ENCODE measurements at places on chromosomes 12 and 14.

GRCh38 chr14:42222924-42223471 is 616.3 kb downstream of the LRFN5 start:
- no peak for DNase-seq

GRCh38 chr12:50246873-50247612 is 36.3 kb downstream of the LIMA1 start:
- DNase-seq = no peak

DNA sequence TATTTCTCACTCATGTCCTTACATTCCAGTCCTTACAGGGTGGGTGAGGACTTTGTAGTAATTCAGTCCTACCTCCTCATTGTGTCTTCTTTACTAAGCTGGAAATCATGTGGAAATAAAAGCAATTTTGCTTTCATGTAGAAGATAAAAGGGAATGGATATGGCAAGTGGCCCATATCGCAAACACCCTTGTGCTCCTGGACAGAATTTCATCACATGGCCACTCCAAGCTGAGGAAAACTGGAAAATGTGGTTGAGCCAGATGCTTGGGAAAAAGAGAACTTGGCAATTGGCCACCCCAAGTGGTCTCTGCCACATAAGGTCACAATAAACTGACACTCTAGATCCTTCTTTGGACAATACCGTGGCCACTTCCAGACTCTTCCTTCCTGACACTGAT is 64.2 kb upstream of the IFNG-AS1 start:
- no peak for DNase-seq

GRCh38 chr12:42156232-42156631 is 11.6 kb upstream of the GXYLT1 start:
- no peak for DNase-seq

DNA sequence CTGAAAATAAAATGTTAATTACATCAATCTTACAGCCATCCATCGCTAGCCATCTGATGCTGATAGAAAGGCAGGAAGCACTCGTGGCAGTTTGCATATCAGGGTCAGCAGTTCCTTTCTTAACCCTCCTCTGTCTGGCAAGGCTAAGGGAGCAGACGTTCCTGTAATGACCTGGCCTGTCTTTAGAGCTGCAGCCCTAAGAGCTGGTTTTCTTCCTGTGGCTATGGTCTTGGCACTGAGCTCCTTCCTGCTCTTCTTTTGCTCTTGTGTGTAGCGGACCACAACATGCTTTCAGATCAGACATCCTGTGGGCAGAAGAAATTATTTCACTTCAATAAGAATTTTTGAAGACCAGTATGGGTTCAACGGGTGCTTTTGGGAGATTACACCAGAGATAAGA is 170.4 kb downstream of the DAD1 start:
- no peak for DNase-seq

GRCh38 chr14:23567186-23568020 is at the start of gene AP1G2:
Gene AP1G2 (minus strand): TSS chr14:23567791. CDS start chr14:23567314, 477 bp downstream.
- DNase-seq = peak; percentile 93

- no peak for DNase-seq
Observed at GRCh38 chr12:43099691-43100163, 452.3 kb downstream of the ADAMTS20 start.

GRCh38 chr14:89382901-89383845 is 33.9 kb downstream of the FOXN3 start:
- no peak for DNase-seq

DNA sequence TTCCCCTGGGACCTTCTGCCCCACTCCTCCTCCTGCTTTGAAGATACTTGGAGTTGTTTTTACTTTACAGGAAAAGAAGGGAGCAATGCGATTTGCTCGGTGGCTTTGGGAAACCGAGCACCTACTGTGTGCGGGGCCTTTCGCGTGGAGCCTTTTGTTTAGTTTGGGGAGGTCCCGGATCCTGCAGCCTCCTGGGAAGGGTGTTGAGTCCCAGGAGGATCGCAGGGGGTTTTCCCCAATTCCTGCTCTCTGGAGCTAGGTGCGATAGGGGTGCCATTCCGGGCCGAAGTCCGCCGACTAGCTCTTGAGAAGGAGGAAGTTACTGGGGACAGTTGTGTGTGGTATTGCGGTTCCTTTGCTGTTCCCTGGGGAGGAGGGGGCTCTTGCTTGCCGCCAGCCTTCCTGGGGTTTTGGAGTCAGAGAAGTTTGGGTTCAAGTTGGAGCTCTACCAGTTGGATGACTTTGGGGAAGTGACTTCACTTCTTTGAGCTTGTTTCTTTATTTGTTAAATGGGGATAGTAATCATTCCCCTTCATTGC is 1.1 kb downstream of the BRI3BP start:
- no peak for DNase-seq

- DNase-seq = no peak
Observed at GRCh38 chr12:2503762-2504161, 291.0 kb upstream of the FKBP4 start.

GRCh38 chr12:122471324-122472226 is 29.2 kb downstream of the ZCCHC8 start:
- no peak for DNase-seq

DNA sequence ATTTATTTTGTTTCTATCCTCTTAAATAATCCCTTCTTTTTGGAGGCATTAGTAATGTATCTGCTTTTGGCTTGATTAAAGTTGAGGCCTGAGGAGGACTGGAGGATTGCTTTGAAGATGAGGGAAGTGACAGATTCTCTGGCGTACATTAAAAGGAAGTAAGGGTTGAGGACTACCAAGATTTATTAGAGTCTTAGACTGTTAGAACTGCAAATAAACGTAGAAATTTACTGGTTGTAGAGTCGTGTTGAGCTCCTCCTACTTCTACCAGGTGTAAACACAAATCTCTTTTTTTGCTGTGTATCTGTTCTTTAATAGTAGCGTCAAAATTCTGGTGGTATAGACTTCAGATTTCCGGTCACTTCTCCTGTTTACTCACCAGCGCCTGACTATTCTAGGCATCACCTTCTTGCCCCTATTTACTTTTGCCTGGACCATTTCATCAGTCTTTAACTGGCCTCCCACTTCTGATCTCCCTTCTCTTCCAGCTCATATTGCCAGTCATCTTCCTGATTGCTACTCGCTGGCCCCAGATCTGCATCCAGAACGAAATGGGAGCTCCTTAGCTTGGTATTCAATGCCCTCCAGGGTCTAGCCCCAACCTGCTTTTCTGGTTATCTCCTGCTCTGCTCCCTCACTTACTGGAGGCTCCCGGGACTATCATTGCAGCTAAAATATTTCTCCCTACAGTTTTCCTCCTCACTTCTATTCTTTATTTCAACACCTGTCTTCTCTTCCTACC is 8.4 kb upstream of the EID3 start:
- DNase-seq = no peak

GRCh38 chr12:67981287-67982162 is 7.7 kb upstream of the IFNG-AS1 start:
- no peak for DNase-seq

DNA sequence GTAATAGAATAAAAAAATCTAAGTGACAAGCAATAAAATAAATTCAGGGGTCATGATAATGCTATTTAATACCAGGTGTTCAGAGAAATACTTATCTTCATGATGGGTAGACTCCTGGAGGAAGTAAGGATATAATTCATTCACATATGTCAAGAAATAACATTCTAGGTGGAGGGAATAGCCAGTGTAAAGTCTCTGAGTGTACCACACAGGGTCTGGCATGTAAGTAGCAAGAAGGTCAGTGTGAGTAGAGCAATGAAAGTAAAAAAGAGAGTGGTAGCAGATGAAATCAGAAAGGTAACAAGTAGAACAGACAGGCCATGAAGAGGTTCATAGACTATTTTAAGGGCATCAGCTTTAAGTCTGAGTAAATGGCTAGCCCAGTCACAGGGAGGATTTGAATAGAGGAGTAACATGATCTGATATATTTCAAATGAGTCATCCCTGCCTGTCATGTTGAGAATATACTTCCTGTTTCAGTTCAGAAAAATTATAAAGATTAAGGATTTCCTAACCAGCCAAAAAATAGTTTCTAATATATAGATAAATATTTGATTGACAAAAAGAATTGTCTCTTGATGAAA is 519.9 kb downstream of the C12orf50 start:
- DNase-seq = no peak

- DNase-seq = no peak
Observed at GRCh38 chr14:90288651-90289355, 32.5 kb downstream of the PSMC1 start.

GRCh38 chr12:68564166-68564565 is 46.5 kb upstream of the RAP1B start:
- no peak for DNase-seq

GRCh38 chr14:91146661-91147060 is 32.8 kb downstream of the DGLUCY start:
- no peak for DNase-seq

DNA sequence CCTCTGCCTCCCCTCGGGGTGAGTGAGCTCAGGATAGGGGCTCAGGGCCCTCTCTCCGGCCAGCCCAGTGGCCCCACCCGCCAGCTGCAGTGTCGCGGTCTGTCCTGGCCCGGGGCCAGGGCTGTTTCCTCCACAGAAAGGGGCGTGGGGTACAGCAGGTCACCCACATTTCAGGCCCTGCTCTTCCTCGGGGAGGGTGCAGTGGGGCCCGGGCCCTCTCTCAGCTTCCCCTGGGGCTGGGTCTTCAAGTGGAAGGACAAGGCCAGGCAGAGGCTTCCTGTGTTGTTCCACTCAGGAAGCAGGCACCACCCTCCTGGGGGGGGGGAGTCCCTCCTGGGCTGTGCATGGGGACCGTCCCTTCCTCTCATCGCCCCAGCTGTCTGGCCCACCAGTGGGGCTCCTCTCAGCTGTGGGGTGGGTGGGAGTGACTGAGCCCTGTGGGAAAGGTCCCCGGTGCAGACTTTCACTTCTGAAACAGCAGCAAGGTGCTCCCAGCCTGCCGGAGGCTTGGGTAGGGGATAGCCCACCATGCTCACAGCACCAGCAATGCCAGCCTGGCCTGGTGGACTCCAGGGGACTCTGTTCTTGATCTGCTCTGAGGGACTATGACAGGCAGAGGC is 3.7 kb downstream of the GPR132 start:
- no peak for DNase-seq

DNA sequence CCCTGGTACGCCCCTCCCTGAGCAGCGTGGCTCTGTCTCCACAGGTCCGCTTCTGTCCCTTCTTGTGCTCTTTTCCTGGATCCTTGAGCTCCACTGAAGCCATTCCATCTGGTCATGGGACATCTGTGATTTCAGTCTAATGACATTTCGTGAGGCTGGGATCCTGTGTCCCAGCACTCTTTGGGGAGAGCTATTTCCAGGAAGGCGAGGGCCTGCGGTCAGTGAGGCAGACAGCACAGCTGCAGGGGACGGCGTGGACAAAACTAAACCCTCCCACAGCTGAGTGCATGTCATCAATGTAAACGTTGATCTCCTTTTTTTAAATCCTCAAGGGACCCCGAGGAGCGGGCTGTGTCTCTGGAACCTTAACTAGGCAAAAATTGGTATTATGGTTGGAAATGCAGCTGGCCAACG is 127.7 kb downstream of the DACT1 start:
- DNase-seq = no peak

- peak; percentile 55 for DNase-seq
Observed at GRCh38 chr12:7099290-7099996, 7.2 kb upstream of the C1R start.

DNA sequence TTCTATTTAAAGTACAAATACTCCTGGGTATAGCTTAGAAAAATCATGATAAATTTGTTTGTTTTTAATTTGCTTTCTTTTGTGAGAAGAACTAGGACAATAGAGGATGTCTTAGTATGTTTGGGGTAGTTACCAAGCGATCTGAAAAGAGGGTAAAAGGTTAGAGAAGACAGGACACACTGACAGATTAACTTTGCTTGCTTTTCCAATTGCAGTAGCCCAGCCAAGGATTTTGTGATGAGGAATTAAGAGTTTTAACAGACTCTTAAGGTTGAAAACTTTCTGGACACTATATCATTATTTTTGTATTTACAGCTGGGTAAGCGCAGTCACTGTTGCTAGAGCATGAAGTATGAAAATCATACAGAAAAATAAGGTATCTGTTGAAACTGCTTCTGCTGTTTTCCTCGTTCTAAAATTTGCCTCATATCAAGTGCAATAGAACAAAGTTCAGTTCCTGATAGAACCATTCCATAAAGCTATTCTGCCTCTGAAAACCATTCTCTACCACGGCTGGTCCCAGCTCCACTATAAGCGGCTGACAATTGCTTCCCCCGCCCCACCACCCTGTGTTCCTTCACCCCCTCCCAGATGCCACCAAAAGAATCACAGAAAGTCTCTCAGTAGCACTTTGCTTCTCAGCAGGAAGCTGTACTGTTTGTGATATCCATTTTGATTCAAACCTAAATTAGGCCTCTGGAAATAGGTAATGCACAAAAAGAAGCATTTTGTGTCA is 413.4 kb downstream of the BCAT1 start:
- DNase-seq = no peak

GRCh38 chr12:46499901-46500300 is 127.3 kb upstream of the SLC38A2 start:
- no peak for DNase-seq

GRCh38 chr14:77186911-77187648 is 5.5 kb downstream of the TMEM63C start:
- DNase-seq = no peak

DNA sequence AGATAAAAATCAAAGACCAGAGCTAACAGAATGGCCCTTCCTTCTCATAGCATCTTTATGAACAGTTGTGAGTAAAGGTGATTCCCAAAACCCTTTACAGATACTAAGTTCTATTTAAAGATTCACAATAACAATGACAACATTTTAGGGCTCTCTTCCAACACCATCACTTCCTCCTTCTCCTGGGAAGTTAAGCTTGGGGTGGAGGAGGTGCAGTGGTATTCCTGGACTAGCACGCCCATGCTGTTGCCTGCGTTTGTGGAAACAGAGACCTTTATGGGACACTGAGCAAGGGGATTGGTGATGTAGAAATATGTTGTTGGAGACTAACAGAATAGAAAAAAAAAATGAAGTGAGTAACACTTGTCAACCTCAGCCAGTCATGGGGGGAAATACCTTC is 22.5 kb downstream of the SYNE2 start:
- no peak for DNase-seq

DNA sequence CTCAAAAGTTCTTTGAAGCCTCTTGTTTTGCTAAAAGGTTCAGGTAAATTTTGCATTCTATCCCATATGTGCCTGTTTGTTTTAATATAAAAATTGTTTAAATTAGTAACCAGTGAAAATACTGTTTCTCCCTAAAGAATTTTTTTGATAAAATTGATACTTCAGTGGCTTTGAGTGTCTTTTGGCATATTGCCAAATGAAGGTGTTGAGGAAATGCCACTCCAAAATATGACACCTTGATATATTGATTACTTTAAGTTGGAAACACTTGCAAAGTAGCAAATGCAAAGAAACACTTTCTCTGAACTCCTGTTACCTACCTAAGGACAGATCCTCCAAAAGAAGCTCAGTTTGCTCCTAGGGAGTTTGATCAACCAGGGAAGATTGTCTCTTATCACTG is 8.4 kb downstream of the STYX start:
- DNase-seq = no peak

Measured in mesenteric fat pad (tissue), 1 donor.